Left ventricle myocardium inferior (tissue), 1 donor: ENCODE measurements at places on chromosomes 2 and 18. TPM values are rescaled to one million over a fixed set of nuclear protein-coding genes. Genes with fewer than 3 reads are reported as not detected.

SIX3 gene
- not detected for total RNA-seq

AKAIN1 gene
- total RNA-seq: not detected

VWA3B gene
- total RNA-seq: 0.52 TPM

PTGR3 gene
- total RNA-seq: 77.3 TPM

DLGAP1 gene
- 0.05 TPM for total RNA-seq

LRATD1 gene
- 3.1 TPM for total RNA-seq

KIAA2012 gene
- total RNA-seq: not detected

OTX1 gene
- total RNA-seq: not detected

GNLY gene
- total RNA-seq: 1.5 TPM

MBP gene
- 35.0 TPM for total RNA-seq

AMMECR1L gene
- total RNA-seq: 9.7 TPM

GRCh38 chr2:234670806-234671205 is 173.9 kb upstream of the ARL4C start:
- H3K27ac ChIP-seq: no peak overlapping the region
- peaks cover 7% of the 10 kb centered on the region for H3K4me1 ChIP-seq
- no peaks in the 10 kb centered on the region for H3K27me3 ChIP-seq

- no peak overlapping the region for H3K27ac ChIP-seq
- no peaks in the 10 kb centered on the region for H3K27me3 ChIP-seq
- H3K4me3 ChIP-seq: no peak overlapping the region
- no peaks in the 10 kb centered on the region for H3K36me3 ChIP-seq
Observed at GRCh38 chr2:176746411-176746810, 466.2 kb upstream of the HNRNPA3 start.

DNA sequence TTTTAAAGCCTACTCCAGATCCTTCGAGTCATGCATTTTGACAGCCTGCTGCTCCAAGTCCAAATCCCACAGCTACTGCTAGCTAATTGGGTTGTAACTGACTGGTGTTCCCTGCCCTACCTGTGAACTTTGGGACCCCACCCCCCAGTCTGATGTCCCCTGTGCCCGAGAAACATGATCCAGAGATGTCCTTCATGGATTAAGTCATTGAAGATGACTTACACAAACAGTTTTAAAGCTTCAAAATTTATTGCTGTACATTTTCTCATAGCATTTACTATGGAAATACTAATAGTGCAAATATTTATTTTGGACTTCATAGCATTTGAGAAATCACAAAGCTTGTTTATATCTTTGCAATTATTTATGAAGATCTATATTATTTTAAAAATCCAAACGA is 73.1 kb downstream of the MBD2 start:
- H3K27me3 ChIP-seq: no peaks in the 10 kb centered on the region
- H3K36me3 ChIP-seq: peaks cover 44% of the 10 kb centered on the region
- DNase-seq: no peak
- H3K27ac ChIP-seq: no peak overlapping the region

DNA sequence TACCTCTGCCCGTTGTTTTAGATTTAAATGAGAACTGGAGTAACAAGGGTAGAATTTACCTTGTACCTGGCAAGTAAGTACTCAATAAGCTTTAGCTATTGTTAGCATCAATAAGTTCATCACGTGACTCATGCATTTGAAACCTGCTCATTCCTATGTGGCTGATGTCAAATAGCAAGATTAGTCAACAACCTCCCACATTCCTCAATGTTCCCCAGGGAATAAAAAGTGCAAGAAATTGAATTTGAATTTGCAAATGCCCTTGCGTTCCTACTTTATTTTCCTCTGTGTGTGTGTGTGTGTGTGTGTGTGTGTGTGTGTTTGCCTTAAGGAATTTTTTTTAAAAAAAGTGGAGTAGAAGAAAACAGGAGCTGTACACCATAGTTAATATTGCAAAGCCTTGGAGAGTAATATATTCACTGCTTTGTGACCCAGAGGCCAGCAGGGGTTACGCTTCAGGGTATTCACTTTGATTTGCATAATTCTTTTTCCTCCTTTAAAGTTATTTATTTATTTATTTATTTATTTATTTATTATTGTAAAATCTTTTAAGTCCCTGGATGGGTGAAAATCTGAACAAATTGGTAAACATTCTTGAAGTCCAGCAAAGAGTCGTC is 43.9 kb upstream of the DNAH7 start:
- peak overlapping the region; percentile 80 for H3K27ac ChIP-seq
- no peaks in the 10 kb centered on the region for H3K36me3 ChIP-seq
- DNase-seq: no peak

DNA sequence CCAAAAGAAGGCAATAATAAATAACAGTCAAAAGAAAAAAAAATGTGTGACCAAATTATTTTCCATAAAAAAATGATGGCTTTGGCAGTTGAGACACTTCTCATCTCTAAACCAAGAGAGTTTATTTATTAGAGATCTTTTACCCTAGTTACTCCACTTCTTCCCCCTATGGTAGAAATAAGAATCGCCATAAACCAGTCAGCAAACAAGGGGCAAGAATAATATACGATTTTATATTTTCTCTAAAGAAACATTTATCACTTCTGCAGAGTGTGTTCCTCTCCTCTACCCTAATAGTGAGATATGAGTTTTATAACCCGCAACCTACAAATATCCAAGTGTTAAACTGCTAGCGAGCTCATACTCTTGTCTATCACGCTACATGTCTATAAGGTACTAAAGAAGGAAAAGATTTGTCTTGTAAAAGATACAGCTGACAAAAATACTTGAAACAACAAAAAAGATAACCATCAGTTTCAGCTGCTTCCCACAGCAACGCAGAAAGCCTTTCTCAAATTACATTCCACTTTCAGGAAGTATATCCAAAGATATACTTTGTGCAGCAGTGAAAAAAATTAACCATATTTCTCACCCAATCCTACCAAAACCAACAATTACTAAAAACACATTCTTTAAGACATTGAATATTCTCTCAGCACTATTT is 2.3 kb downstream of the RNF103 start:
- no peak for DNase-seq
- peak overlapping the region; percentile 99 for H3K27ac ChIP-seq

DNA sequence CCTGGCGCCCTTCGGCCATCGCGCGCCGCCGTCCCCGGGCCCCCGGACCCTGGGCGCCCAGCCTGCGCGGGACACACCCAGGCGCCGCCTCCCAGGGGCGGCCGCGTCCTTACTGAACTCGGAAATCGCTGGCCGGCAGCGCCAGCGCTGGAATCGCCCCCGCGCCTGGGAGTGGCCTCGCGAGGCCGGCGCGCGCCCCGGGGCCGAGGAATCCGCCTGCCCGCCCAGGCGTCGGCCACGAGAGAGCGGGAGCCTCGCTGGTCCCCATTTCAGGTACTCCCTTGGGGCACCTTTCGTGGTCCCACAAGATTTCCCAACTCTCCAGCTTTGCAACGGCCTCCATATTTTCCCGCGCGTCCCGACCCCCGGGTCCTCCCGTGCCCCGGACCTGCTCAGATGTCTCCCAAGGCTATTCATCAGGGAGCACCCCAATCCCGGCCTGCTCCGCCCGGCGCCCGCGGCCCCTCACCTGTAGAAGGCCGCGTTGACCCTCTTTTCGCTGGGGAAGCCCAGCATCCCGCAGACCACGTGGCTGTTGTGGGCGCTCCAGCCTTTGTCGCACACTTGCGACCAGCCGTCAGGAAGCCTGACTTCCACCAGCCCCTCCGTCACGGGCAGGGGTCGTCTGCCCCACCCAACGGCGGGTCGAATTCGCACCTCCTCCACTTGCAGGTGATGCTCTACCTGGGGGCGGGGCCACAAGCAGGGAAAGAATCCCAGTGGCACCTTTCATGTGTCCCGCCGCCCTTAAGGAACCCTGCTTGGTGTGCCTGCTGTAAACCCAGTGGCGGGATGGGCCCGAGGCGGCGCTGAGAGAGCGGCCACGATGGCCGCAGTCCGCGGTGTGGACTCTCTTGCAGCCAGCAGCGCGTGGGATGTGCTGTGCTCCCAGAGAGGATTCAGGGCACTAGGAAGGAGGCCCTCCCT is 4.6 kb downstream of the LOXL3 start:
- peak overlapping the region; percentile 89 for H3K27ac ChIP-seq

GRCh38 chr18:9087144-9087543 is 15.4 kb upstream of the NDUFV2 start:
- DNase-seq: no peak
- H3K4me3 ChIP-seq: no peak overlapping the region
- H3K27ac ChIP-seq: no peak overlapping the region
- no peaks in the 10 kb centered on the region for H3K4me1 ChIP-seq
- no peaks in the 10 kb centered on the region for H3K36me3 ChIP-seq
- no peaks in the 10 kb centered on the region for H3K27me3 ChIP-seq

DNA sequence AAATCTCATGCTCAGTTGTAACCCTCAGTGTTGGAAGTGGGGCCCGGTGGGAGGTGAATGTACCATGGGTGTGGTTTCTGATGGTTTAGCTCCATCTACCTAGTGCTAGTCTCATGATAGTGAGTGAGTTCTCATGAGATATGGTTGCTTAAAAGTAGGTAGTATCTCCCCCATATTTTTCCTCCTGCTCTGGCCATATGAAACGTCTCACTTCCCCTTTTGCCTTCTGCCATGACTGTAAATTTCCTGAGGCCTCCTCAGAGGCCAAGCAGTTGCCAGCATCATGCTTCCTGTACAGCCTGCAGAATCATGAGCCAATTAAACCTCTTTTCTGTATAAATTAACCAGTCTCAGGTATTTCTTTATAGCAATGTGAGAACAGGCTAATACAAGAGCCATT is 62.8 kb upstream of the RNF152 start:
- no peak overlapping the region for H3K4me3 ChIP-seq
- H3K36me3 ChIP-seq: no peaks in the 10 kb centered on the region
- peaks cover 3% of the 10 kb centered on the region for H3K4me1 ChIP-seq
- H3K27me3 ChIP-seq: no peaks in the 10 kb centered on the region
- H3K27ac ChIP-seq: no peak overlapping the region

DNA sequence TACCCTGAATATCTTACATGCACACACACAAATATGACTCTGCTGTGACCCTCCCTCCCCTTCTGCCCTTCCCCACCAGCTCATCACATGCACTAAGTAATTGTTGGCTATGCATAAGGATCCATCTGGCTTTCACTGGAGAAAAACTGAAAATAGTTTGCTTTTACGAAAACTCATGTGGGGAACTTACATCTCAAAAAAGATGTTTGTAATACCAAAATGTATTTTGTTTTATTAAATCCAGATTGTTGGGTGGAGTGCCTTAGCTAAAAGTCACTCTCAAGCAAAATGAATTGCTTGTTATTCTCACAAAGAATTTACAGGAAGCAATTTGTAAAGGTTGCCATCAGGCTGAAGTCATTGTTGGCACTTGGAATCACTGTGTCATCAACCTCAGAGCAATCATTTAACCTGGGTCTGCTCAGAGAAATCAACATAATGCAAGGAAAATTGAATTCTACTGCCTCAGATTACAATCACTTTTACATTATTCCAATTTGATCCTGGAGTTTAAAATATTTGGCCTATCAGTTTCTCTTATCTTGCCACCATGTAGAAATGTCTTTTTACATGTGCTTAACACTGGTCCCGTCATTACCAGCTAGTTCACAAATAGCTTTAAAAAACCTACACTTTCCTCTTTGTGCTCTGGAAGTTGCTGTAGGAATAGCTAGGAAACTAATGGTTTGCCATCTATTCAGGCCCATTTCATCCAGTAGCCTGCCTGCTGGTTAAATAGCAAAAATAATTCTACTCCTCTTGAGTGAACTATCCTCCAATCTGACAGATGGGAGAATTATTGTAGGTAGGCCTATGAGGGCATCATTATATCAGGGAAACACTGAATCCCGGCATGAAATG is 90.3 kb upstream of the TMEM17 start:
- no peak overlapping the region for H3K4me3 ChIP-seq
- H3K36me3 ChIP-seq: no peaks in the 10 kb centered on the region
- H3K27ac ChIP-seq: peak overlapping the region; percentile 27

- H3K27me3 ChIP-seq: no peaks in the 10 kb centered on the region
- no peak overlapping the region for H3K27ac ChIP-seq
- H3K4me3 ChIP-seq: no peak overlapping the region
- no peak for DNase-seq
Observed at GRCh38 chr18:25686960-25687500, 335.1 kb upstream of the ZNF521 start.

DNA sequence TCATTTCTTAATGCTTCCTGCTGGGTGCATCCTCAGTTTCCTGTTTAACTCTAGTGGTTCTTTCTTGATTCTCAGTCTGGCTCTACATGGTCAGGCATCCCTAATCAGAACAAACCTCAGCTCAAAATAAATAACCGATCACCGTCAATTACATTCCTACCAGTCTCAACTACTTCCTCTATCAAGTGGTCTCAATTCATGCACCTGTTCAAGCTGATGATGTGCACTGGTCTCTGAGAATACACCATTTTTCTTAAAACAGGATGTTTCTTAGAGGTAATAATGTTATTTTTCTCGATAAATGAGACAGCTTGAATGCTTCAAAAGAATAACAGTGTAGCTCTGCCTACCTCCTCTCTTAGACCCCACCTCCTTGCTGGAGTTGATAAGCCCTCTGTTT is 420.9 kb downstream of the SOCS6 start:
- no peaks in the 10 kb centered on the region for H3K4me1 ChIP-seq
- H3K4me3 ChIP-seq: no peak overlapping the region
- no peaks in the 10 kb centered on the region for H3K27me3 ChIP-seq
- DNase-seq: no peak

GRCh38 chr2:84905181-84906107 is at the start of gene TMSB10:
TMSB10 (plus strand) TSS chr2:84905656.
- DNase-seq: peak; percentile 91
- peak within 1 kb of the TSS; percentile 78 for H3K4me3 ChIP-seq
- peak within 1 kb of the TSS; percentile 97 for H3K27ac ChIP-seq
- no peaks in the 10 kb centered on the region for H3K36me3 ChIP-seq
- H3K4me1 ChIP-seq: peaks cover 29% of the 10 kb centered on the region
- H3K27me3 ChIP-seq: no peaks in the 10 kb centered on the region

DNA sequence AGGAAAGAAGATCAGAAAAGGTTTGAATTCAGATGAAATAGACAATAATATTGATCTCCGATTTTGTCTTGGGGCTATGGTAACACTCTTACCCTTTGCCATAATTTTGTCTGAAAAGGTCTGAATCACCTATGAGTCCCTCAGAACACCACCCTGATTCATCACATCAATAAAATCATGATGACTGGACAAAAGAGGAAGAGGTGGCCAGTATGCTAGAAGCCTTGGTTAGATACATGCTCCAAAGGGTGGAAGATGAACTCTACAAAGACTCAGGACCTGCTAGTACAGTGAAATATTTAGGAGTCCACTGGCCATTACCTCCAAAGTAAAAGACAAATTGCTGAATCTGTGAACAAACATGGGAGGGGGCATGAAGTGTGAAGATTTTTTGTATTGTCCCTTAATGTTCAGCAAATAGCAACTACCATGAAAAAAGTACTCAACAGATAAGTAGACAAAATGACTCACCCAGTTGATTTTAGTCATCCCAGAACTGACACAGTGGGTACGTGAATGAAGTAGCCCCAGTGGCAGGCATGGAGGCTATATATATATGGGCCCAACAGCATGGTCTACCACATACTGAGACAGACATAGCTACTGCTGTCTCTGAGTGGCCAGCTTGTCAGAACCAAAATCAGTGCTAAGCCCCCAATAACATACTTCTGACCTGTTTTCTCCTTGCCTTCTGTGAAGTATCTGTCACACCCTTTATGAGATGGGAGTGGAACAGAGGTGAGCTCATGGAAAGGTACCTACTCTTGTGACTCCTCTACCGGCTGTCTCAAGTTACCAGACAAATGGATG is 36.5 kb upstream of the GLS start:
- no peaks in the 10 kb centered on the region for H3K36me3 ChIP-seq
- H3K4me1 ChIP-seq: peaks cover 11% of the 10 kb centered on the region
- no peak for DNase-seq
- H3K27ac ChIP-seq: no peak overlapping the region
- H3K27me3 ChIP-seq: no peaks in the 10 kb centered on the region
- no peak overlapping the region for H3K4me3 ChIP-seq

GRCh38 chr18:37476182-37476581 is 89.4 kb downstream of the CELF4 start:
- H3K27ac ChIP-seq: no peak overlapping the region
- no peaks in the 10 kb centered on the region for H3K36me3 ChIP-seq
- H3K27me3 ChIP-seq: peaks cover 89% of the 10 kb centered on the region
- no peaks in the 10 kb centered on the region for H3K4me1 ChIP-seq
- H3K4me3 ChIP-seq: no peak overlapping the region
